ENCODE measurements at places on chromosomes 1 and 21.

- DNase-seq: no peak
These were observed 256.4 kb downstream of the FOXD2 start for GRCh38 chr1:47694011-47694890.

DNA sequence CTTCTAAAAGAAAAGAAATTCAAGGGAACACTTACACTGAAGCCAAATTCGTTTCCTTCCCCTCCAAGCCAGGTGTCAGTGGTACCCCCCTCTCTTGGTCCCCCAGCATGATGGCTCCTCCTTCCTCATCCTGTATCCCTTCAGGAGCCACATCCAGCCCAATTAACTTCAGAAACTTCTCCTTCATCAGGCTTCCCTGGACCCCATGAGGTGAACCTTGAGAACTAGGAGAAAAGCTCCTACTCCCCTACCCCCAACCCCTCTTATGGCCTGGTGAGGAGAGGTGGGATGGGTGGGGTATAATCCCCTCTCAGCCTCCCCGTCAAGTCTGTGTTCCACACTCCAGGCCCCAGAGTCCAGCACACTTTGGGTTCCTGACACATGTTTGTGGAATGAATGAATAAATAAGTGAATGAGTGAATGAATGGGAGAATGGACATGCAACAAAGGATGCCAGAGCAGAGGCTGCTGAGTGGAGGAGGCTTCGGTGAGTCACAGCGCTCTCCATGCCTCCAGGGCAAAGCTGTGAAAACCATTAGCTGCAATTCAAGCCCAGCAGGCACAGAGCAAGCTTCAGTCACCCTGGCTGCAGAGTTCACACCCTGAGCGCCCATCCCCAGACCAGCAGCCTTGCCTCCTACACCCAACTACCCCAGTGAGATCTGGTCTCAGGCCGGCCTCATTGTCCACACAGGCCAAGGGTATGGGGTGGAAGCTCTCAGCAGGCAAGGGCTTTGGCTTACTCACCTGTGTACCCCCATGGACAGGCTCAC is 43.8 kb downstream of the BATF3 start:
- no peak for DNase-seq

GRCh38 chr1:91513160-91513559 is 12.5 kb downstream of the CDC7 start:
- no peak for DNase-seq

GRCh38 chr1:10304295-10304694 is 93.9 kb downstream of the KIF1B start:
- DNase-seq: no peak

DNA sequence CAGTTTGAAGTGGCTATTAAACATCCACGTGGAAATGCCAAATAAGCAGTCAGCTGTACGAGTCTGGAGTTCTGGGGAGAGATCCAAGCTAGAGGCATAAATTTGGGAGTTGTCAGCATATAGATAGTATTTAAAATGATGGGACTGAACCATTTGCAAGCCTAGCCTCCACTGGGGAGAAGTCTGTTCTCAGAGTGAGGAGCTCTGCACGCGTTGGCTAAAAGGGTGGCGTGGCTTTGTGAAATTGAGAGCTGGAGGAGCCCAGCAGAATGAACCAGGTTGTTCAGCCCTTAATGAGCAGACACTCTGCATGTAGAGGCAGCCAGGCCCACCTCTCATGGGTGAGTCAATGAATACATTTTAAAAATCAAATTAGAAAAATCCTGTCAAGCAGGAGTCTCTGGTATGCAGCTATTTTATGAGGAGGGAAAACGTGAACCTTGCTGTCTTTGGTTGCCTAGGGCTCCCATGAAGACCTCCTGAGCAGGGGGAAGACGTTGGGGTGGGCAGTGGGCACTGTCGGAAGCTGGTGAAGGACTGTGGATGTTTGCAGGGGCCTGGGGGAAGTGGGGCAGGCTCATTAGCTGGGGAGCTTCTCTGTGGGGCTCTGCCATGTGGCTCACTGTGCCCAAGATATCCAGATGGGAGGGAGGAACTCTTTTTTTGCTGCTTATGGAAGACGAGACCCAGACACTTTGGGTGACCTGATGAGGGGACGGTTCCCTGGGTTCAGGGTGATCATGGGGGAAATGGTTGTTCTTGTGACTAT is 18.8 kb downstream of the TMCC2 start:
- DNase-seq: no peak

- DNase-seq: no peak
These were observed 16.9 kb upstream of the IFI16 start for GRCh38 chr1:158992787-158993312.

- DNase-seq: no peak
These were observed 5.5 kb downstream of the EFNA3 start for GRCh38 chr1:155083865-155084721.

DNA sequence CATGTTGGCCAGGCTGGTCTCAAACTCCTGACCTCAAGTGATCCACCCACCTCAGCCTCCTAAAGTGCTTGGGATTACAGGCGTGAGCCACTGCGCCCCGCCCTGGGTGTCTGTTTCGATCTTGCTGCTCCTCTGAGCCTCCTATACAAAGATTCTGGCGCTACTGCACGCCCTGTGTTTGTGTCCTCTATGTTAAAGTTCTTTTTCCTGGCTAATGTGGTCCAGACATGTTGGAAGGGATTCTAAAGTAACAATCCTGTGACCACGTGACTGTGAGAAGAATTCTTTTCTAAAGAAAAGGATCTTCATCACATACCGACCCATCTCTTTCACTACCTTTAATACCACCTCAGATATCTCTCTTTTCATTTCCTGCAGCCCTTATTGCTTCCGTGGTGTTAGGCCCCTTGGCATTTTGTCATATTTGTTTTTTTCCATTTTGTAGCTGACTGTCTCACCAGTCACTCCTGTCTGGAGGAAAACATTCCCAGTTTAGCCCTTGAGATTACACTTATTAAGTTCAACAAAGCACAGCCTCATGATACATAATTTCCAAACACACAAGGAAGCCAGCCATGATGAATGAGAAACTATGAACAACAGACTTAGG is 27.2 kb upstream of the ENO1 start:
- no peak for DNase-seq

GRCh38 chr1:51877434-51878307 is 856 bp downstream of the NRDC start:
- no peak for DNase-seq

GRCh38 chr1:24803220-24803619 is 58.0 kb downstream of the CLIC4 start:
- DNase-seq: no peak

- no peak for DNase-seq
These were observed 310.6 kb downstream of the SEC16B start for GRCh38 chr1:177659281-177659680.

DNA sequence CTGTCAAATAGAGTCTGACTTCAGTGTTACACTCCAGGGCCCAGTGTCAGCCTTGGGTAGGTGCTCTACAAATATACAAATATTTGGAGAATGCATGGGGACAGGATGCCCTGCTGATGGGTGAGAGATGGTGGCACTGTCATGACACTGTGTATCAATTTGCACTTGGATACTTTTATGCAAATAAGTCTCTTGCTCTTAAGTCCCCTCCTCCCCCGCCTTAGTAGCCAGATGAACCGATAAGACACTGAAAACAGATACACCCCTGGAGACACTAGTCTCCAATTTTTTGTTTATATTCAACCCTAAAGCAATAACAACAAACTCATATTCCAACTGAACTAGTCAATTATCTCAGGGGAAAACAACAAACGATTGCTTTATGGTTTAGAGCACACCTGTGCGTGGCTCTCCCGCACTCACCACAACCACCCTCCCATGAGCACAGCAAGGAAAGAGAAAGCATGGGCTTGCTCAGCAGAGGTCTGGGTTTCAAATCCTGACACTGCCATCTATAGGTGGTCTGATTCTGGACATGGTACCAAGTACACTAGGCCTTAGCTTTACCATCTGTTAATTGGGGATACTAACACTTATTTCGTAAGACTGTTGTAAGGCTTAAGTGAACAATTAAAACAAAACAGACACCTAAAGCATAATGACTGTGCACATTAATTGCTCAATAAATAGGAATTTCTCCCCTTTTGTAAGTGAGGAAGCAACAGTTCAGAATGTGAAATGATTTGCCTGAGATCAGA is 50.3 kb downstream of the HIVEP3 start:
- DNase-seq: no peak

GRCh38 chr1:47687631-47688460 is 250.0 kb downstream of the FOXD2 start:
- no peak for DNase-seq

All from HuH-7.5 (cell line).